ENCODE measurements at places on chromosomes 7 and 10. TPM values are rescaled to one million over a fixed set of nuclear protein-coding genes. Genes with fewer than 3 reads are reported as not detected.

Gene ATE1
- 55.8 TPM for total RNA-seq

Gene LIPN
- 0.26 TPM for total RNA-seq

GRCh38 chr10:5411941-5412276 lies 448 bp upstream of the NET1 start:
- no peak for DNase-seq

DNA sequence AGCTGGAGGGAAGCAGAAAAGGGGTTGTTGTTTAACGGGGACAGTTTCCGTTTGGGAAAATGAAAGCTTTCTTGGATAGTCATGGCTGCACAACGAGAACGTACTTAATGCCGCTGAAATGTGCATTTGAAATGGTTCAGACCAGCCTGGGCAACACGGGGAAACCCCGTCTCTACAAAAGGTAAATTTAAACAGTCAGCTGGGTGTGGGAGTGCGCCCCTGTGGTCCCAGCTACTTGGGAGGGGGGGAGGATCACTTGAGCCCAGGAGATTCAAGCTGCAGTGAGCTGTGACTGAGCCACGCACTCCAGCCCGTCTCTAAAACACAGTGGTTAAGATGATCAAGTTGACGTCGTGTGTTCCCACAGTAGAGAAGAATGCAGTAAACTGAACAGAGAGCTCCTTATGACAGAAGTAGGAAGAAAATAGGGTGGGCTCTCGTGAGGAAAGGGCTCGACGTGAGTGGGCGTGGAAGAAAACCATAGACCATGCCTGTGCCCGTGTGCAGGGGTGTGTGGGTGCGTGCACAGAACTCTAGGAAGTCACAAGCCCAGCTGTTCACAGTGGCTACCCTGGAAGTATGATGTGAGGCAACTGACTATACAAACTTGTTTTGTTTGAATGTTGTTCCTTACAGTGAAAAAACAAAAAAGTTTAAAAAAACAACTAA lies 4.1 kb upstream of the FUOM start:
- no peak for DNase-seq

DNA sequence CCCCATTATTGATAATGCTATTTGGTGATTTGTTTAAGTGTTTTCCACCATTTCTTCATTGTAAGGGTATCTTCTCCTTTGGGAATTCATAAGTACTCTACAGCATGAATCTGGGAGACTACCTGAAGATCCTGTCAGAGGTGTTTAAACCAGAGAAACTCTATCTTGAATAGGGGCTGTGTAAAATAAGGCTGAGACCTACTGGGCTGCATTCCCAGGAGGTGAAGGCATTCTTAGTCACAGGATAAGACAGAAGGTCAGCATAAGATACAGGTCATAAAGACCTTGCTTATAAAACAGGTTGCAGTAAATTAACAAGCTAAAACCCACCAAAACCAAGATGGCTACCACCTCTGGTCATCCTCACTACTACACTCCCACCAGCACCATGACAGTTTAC lies 13.4 kb upstream of the OR2A5 start:
- DNase-seq, result no peak

GRCh38 chr10:13147161-13147560 lies 14.2 kb upstream of the MCM10 start:
- no peak for DNase-seq

- no peak for DNase-seq
Observed at GRCh38 chr10:124053971-124054370, 39.4 kb downstream of the CHST15 start.

- no peak for DNase-seq
Observed at GRCh38 chr10:30842185-30842584, 189.5 kb downstream of the ZNF438 start.

Data from right cardiac atrium (tissue), 5 donors.